Stimulated activated CD4-positive, alpha-beta T cell treated with anti-CD3 and anti-CD28 coated beads, Interleukin-1b, Interleukin-23, amount 100 ng/mL, for 4 hours (primary cell): ENCODE measurements at places on chromosomes 11 and 22.

DNA sequence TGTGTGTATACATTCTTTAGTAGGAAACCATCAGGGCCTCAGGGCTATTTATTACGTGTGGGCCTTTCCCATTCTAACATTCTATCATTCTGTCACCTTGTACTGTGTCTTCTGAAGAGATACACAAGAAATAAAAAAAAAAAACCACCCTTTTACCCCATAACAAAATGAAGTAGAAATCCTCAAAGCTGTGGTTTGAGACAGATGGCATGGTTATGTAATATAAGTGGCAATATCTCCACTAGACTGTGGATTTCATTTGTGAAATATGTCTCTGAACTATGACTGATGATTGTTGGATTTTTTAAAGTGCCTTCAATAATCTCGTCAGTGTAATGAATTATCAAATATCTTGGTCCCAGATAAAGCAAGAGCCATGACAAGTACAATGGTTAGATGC, 150.0 kb upstream of the BLID start:
- no peak for DNase-seq

- DNase-seq = no peak
Observed at GRCh38 chr22:45775569-45776312, 104.1 kb downstream of the ATXN10 start.

DNA sequence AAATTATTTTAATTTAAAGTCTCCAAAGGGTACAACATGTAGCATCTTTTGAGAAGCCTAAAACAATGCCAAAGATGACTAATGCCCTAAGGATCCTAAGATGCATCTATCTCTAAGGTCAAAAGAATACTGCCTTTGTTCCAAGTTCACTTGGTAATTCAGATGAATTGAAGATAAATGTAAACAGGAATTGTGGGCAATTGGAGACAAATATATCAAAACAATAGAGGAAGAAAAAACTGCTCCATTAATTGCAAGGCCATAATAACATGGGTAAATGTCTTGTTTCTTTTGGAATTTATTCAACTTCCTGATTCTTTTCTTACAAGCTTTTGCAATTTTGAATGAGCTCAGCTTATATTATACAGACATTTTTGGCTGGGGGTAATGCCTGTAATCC, 338.6 kb downstream of the TTC28 start:
- DNase-seq = no peak

DNA sequence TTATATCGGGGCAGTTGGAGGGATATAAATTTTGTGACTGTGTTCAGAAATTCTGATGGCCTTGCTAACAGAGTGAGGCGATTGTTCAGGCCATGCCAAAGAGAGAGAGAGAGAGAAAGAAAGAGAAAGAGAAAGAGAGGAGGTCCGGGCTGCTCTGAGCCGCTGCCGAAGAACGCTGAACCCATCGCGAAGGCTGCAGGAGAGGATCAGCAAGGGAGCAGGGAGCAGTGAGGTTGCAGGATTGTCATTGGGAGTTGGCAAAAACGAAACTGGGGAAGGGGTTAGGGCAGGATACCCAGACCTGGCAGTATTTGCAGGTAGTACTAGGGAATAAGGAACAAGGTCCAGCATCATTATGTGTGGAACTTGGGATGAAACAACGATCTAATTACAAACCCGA, 537.1 kb downstream of the INSC start:
- DNase-seq = no peak

- DNase-seq = no peak
Observed at GRCh38 chr11:8971196-8971923, 7.1 kb upstream of the TMEM9B start.

DNA sequence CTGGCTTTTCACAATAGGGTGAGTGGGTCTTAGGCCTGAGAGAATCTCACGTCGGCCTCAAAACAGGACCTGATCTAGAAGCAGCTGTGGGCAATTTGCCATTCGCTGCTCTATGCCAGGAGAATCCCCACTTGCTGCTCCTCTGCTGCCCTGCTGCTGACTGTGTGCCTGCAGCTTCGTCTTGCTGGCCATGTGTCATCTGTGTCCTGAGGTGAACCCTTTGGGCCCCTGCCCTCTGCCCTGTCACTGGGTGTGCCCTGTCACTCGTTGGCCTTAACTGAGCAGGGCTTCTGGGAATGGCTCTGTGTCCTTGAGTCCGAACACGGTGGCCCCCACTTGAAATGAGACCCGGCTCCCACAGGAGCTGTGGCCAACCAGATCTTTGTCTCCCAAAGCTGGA, 6.2 kb downstream of the NAA40 start:
- DNase-seq = no peak

GRCh38 chr22:41034706-41035105, 57.7 kb upstream of the EP300 start:
- no peak for DNase-seq

- DNase-seq = no peak
Observed at GRCh38 chr11:26849036-26849435, 127.2 kb upstream of the SLC5A12 start.

GRCh38 chr22:30402028-30402765, 5.4 kb downstream of the SEC14L2 start:
- no peak for DNase-seq

DNA sequence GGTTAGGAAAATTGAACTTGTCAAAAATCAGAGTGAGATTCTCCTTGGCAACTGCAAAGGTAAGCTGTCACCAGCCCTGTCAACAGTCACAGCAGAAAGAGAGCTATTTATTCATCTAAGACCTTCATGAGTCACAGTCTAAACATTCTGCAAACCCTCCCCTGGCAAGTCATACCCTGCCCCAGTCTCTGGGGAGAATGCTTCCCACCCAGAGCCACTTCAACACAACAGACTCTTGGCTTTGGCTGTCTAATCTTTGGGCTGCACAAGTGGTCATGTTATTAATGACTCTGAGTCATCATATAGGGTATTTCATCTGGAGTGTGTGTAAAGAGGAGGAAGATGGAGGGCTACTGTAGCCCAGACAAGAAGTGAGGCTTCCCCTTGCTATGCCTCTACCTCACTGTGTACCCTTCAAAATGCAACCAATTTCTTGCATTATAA, 153.4 kb downstream of the CCDC34 start:
- DNase-seq = no peak

DNA sequence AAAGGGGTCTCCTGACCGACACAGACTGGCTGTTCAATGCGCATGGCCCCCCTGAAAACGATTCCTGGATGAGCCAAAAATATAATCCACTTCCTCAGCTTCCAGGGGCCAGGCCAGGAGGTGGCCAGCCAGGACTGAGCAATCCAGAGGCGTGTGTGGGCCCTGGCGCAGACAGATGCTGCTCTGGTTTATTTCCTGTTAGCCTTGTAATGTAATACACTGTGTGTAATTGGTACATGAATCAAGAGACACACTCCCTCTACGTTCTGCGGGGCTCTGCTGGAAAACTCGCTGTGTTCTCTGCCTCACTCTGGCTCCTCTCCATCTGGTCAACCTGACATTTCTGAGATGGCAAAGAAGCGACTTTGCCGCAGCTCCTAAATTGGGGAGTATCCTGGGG, 26.3 kb upstream of the ISX start:
- no peak for DNase-seq

- DNase-seq = no peak
Observed at GRCh38 chr22:29457730-29458129, 19.3 kb downstream of the RFPL1 start.

DNA sequence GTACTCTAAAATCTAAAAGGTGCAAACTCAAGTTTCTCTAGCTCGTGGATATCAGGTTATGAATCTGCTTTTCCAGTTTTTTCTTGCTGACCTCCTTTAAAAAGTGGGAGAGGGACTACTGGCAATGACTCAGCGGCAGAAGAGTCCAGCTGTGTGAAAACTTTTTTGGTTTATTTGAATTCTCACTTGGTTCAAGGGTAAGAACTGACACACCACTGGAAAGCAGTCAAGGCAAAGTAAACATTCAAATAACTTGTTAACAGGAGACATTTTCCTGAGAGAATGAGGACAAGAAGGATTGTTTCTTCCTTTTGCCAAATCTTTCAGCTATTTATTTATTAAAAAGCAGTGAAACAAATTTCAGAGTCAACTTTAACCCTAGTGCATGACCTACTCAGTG, 36.1 kb downstream of the CDON start:
- DNase-seq = no peak

GRCh38 chr11:71154261-71154805, 98.0 kb downstream of the SHANK2 start:
- DNase-seq = no peak

DNA sequence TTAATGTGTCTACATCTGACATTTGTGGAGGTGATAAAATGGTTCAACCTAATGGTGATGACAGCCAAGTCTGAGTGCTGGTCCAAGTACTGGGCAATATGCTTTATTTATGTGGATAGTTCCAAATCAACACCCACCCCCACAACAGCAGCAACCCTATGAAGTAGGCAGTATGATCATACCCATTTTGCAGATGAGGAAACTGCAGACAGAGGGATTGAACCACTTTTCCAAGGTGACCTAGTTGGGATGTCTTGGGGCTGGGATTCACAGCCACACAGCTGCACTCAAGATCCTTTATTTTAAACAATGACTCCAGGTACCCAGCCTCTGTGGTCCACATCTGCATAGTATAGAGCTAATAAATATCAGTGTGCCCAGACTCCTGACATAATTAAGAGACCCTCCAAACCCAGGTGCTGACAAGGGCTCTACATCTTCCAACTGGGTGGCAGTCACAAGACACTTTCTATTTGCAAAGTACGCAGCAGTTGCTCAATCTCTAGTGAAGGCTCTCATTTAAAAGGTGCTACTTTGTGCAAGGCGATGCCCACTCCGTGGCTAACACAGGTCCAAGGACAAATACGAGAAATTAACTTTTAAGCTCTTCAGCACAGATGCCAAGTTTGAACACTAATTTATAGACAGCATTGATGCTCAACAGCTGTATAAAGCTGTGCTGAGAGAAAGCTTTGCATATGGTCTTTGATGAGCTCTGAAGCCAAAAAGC, 426.6 kb downstream of the LARGE1 start:
- no peak for DNase-seq

- DNase-seq = no peak
Observed at GRCh38 chr22:31233001-31233400, 20.9 kb downstream of the LIMK2 start.

DNA sequence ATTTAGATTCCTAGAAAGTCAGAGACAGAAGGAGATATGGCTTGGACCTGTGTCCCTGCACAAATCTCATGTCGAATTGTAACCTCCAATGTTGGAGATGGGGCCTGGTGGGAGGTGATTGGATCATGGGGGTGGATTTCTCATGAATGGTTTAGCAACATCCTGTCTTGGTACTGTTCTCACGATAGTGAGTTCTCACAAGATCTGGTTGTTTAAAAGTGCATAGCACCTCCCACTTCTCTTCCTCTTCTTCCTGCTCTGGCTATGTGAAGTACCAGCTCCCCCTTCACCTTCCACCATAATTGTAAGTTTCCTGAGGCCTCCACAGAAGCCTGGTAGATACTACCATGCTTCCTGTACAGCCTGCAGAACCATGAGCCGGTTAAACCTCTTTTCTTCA, 27.6 kb upstream of the PAMR1 start:
- DNase-seq = no peak

GRCh38 chr22:20442485-20443284, 5.1 kb upstream of the SCARF2 start:
- DNase-seq = no peak
